Small intestine (tissue), 16 donors: ENCODE measurements at places on chromosomes 12 and 14.

GRCh38 chr14:21201732-21202462, 46.0 kb upstream of the OR5AU1 start:
- no peak for DNase-seq

DNA sequence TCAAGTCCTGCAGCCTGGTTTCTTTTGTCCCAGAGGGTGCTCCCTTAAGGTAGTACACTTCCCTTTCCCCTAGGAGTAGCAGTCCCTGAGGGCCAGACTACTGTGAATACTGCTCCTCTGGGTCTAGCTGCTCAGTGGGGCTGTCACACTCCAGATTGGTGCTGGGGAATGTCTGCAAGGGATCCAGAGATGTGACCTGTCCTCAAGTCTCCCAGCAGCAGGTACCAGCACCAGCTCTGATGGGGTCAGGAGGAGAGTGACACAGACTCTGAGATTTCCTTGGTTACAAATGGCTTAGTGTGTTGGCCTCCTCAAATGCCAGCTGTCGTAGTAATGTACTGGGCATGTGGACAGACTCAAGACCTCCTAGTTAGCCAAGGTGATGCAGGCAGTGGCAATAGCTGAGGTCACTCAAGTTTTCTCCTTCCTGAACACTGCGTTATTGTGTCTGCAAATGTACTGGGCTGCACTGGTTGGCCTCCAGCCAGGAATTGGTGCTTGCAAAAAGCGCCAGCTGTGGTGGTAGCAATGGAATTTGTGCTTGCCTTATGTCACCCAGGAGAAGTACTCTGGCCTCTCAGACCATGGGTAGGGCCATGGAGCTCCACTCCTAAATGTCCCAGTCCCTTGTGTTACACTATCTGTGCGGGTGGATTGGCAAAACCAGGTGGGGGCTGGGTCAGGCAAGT, 36.4 kb upstream of the AEBP2 start:
- DNase-seq: no peak

GRCh38 chr14:68786491-68787091, 6.3 kb downstream of the ZFP36L1 start:
- no peak for DNase-seq

- peak; percentile 99 for DNase-seq
Measured at GRCh38 chr12:5499566-5500330, 67.8 kb downstream of the NTF3 start.

GRCh38 chr14:90678420-90678819, 137.8 kb downstream of the TTC7B start:
- DNase-seq: no peak

DNA sequence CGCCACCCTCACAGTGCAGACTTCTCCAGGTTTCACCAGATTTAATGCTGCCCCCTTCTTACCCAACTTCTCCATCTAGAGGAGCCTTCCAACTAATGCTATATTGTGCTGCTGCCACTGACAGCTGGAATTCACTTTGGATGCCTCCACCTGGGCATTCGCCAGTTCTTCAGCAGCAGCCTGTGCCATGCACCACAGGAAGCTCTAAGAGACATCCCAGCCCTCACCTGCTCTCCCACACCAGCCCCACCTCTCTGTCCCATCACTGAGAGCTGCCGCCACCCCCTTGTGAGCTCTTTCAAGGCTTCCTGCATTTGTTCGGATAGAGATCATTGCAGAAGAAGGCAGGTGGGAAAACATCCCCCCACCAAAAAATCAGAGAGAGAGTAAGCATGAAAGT, 4.6 kb upstream of the KRT2 start:
- no peak for DNase-seq

DNA sequence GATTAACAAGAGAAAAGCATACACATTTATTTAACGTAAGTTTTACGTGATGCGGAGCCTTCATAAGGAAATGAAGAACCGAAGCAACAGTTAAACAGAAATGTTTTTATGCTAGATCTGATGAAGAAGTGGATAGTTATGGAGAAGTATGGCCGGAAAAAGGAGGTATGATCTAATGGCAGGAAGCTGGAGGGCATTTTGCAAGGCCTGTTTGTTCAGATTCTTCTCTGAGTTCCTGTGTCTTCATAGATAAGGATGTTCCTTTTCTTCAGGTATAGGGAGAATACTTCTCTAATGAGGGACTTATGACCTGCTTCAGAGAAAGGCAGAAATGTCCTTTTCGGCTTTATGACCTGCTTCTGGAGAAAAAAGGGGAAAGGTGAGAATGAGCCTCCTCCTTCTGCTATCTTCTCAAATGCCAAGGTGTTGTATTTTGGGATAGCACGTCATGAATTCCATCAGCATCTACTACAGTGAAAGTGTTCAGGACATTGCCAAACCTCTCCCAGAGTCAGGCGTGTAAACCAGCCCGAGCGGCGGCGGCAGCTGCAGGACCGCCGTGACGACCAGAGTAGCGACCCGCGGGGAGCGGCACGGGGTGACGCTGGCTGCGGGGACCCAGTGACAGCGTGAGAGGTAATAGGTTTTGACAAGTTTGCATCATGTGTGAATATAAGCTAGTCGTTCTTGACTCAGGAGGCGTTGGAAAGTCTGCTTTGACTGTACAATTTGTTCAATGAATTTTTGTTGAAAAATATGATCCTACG, 33.7 kb upstream of the SGPP1 start:
- DNase-seq: no peak

DNA sequence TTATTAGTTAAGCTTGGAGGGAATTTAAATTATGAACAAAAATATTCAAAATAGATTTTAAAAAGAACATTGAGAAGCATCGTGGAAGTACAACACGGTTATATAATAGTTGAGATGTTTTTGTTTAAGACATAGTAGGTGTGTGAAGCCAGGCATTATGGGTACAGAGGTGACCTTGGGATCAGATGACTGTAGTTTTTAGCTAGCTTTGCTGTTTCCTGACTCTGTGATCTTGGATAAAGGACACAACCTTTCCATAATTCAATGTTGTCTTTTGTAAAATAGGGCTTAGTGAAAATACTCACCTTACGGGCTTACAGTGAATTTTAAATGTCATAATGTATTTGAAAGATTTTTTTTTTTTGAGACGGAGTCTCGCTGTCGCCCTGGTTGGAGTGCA, 239.7 kb downstream of the SLC2A13 start:
- DNase-seq: no peak

DNA sequence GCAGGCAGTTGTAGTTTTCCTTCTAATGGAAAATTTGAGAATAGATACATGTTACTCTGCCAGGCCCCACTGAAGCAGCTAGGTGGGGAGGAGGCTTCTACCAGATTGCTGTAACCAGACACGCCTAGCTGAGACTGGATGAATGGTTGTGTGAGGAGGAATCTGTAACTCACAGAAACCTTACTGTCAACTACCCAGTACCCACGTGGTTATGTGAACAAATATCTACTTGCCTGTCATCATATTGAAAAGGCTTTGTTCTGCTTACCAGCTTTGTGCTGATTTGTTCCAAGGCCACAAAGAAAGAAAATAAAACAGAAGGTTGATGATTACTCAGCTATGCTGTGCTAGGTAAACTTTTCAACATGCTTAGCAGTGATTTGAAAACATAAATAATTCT, 167.2 kb downstream of the CAPZA3 start:
- no peak for DNase-seq

- no peak for DNase-seq
Measured at GRCh38 chr14:64566651-64567122, 16.9 kb downstream of the PPP1R36 start.

DNA sequence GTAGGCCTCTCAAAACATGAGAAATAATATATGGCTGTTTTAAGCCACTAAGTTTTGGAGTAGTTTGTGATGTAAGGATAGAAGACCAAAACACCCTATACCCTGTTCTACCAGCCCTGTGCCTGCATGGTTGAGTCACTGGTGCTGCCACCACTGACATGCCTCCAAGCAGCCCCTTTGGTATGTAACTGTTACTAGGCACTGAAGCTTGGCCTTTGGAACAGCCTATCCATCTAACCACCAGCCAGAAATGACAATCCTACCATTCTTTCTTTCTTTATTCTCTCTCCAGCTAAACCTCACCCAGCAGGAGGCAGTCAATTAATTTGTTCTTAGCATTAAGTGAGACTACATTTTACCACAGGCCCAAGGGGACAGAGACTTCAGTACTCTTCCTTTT, 240.3 kb downstream of the MSRB3 start:
- DNase-seq: no peak

- no peak for DNase-seq
Measured at GRCh38 chr14:32784405-32784804, 154.3 kb upstream of the NPAS3 start.
